Activated naive CD8-positive, alpha-beta T cell treated with anti-CD3 and anti-CD28 coated beads, Interleukin-2, amount 10 ng/mL, durations not matched to agents 7 days and 5 days (primary cell): ENCODE measurements at places on chromosomes 1 and 21. TPM values are rescaled to one million over a fixed set of nuclear protein-coding genes. Genes with fewer than 3 reads are reported as not detected.

- H3K4me3 ChIP-seq: no peak overlapping the region
- H3K27ac ChIP-seq: no peak overlapping the region
- peaks cover 30% of the 10 kb centered on the region for H3K27me3 ChIP-seq
- DNase-seq: no peak
- H3K36me3 ChIP-seq: no peaks in the 10 kb centered on the region
Observed at GRCh38 chr1:9013819-9014218, 12.4 kb downstream of the SLC2A7 start.

Gene SPTA1
- total RNA-seq: not detected

DNA sequence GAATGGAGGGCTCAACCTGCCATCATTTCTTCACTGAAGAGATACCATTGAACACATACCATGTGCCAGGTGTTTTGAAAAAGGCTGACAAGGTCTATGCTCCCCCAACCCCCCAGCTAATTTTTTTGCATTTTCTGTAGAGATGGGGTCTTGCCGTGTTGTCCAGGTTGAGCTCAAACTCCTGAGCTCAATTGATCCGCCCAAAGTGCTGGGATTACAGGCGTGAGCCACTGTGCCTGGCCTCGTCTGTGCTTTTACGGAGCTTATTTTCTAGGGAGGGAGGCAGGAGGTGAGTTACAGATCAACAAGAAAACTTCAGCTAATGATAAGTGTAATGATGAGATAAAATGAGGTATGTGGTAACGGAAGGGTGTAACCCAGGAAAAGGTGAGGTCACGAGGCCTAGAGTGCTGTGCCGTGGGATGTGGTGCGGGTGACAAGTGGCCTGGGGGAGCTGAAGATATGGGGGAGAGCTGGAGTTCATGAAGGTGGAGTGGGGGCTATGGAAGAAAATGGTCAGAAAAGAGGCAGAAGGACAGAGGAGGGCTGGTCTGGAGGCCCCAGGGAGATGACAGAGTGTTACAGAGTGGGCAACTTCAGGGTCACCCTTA, 28.2 kb downstream of the FAAH start:
- no peak overlapping the region for H3K4me3 ChIP-seq
- no peaks in the 10 kb centered on the region for H3K36me3 ChIP-seq
- H3K27ac ChIP-seq: no peak overlapping the region
- no peaks in the 10 kb centered on the region for H3K27me3 ChIP-seq
- no peak for DNase-seq
- H3K4me1 ChIP-seq: no peaks in the 10 kb centered on the region

Gene C1QTNF12
- total RNA-seq: 4.4 TPM

DNA sequence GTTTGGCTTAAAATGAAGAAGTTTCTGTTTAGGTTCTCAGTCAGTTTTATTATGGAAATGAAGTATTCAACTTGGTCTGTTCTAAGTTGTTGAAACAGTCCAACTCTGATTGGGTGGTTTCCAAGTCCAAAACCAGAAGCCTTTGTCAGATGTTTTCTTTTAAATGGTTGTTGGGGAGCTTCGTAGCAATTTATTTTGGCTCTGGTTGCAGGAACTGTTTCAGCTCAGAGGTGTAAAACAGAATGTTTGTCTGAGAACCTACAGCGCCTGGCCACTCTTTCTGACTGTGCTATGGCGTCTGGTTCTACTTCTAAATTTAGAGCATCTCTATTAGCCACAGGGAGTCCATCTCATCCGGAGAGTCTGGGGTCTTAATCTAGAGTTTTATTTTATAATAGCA, 582.6 kb upstream of the TMPRSS15 start:
- no peaks in the 10 kb centered on the region for H3K4me1 ChIP-seq
- H3K36me3 ChIP-seq: no peaks in the 10 kb centered on the region
- H3K27ac ChIP-seq: no peak overlapping the region
- H3K27me3 ChIP-seq: no peaks in the 10 kb centered on the region
- H3K4me3 ChIP-seq: no peak overlapping the region
- no peak for DNase-seq

DNA sequence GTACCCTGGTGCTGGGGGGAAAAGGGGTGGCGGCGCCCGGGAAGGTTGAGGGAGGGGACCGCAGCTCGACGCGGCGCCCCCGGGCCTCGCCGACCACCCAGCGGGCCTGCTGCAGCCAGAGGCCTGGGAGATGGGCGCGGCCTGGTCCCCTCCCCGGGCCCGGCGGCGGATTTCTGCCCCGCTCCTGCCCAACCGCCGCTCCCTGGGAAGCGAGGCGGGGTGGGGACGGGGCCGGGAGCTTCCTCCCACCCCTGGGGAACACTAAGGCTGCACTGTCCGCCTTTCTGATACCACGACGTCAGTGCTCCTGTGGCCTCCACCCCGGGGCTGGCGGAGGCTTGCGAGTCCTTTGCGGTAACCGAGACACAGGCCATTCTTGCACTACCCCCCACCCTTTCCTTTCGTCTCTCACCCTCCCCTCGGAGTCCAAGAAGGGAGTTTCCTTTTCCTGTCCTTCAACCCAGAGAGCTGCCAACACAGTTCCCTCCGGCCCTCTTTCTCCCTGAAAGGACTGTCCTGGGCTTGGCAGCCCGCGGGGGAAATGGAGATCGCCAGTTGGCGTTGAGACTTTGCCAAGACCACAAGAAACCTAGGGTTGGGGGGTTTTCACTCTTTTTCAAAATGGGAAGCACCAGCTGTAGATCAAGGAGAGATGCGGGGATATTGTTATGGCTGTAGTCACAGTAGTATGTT, 742 bp downstream of the SH3GLB1 start:
- H3K27ac ChIP-seq: peak overlapping the region; percentile 97
- peaks cover 6% of the 10 kb centered on the region for H3K36me3 ChIP-seq
- no peaks in the 10 kb centered on the region for H3K27me3 ChIP-seq
- H3K4me1 ChIP-seq: peaks cover 27% of the 10 kb centered on the region
- no peak for DNase-seq
- peak overlapping the region; percentile 96 for H3K4me3 ChIP-seq

Gene BTBD19
- total RNA-seq: 5.6 TPM

Gene WNT9A
- total RNA-seq: 0.09 TPM

DNA sequence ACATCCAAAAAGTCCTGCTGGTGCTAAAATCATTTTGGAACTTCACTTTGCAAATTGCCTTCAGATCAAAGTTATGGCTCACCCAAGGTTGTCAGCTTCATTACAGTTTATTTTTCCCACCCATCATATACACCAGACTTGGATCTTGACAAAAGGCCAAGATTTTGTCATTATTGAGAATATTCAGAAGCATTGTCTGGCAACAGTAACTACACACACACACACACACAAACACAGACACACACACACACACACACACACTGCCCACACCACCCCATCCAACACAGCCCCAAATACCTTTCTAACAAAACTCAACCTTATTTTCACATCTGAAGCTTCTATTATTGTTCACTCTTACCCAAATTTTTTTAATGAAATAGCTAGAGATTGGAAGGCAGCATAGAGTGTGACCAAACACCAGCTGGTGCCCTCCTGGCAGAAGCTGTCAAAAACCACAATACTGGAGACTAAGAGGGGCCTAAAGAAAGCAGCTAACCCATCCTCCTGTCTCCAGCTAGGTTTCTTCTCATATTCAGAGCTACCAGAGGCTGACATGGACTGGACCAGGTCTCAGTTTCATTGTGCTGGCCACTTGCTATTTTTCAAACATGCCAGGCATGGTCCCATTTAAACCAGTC, 139.1 kb upstream of the ZC3H11B start:
- no peak overlapping the region for H3K4me3 ChIP-seq
- H3K27ac ChIP-seq: no peak overlapping the region
- no peak for DNase-seq
- H3K27me3 ChIP-seq: no peaks in the 10 kb centered on the region

GRCh38 chr1:160576390-160576789, 2.9 kb downstream of the CD84 start:
- no peak for DNase-seq
- peak overlapping the region; percentile 91 for H3K4me3 ChIP-seq
- peaks cover 17% of the 10 kb centered on the region for H3K36me3 ChIP-seq
- H3K27me3 ChIP-seq: no peaks in the 10 kb centered on the region
- H3K27ac ChIP-seq: peak overlapping the region; percentile 96

- H3K27ac ChIP-seq: no peak overlapping the region
- H3K4me1 ChIP-seq: no peaks in the 10 kb centered on the region
- no peaks in the 10 kb centered on the region for H3K27me3 ChIP-seq
- no peaks in the 10 kb centered on the region for H3K36me3 ChIP-seq
- no peak overlapping the region for H3K4me3 ChIP-seq
- DNase-seq: no peak
Observed at GRCh38 chr1:192977089-192977706, 82.0 kb downstream of the UCHL5 start.

Gene FAM72B
- total RNA-seq: 24.1 TPM

DNA sequence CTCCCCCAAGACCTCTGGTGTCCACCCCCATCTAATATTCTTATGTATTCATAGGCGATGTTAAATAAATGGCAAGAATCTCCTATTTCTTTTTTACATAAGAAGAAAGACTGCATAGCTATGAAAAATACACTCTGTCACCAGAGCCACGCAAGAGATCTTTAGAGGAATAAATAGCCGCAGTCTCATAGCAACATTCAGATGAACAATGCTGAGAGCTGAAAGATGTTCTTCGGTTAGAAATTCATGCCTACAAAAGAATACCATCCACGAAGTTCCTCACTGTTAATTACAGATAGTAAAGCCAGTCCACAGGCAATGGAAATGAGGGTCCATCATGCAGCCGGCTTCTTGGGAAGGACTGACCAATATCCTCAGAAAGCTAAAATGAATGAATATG, 76.0 kb upstream of the SOD1 start:
- H3K27me3 ChIP-seq: peaks cover 12% of the 10 kb centered on the region
- H3K4me1 ChIP-seq: peaks cover 2% of the 10 kb centered on the region
- H3K27ac ChIP-seq: no peak overlapping the region
- no peaks in the 10 kb centered on the region for H3K36me3 ChIP-seq

GRCh38 chr1:163069142-163069541, at the start of gene RGS4:
TSS of gene RGS4 (plus strand) at chr1:163069361. CDS start at chr1:163069485, 124 bp downstream.
- H3K36me3 ChIP-seq: no peaks in the 10 kb centered on the region
- no peak within 1 kb of the TSS for H3K27ac ChIP-seq
- no peak within 1 kb of the TSS for H3K4me3 ChIP-seq
- no peak for DNase-seq
- H3K4me1 ChIP-seq: peaks cover 2% of the 10 kb centered on the region

Gene LRRIQ3
- 1.8 TPM for total RNA-seq

DNA sequence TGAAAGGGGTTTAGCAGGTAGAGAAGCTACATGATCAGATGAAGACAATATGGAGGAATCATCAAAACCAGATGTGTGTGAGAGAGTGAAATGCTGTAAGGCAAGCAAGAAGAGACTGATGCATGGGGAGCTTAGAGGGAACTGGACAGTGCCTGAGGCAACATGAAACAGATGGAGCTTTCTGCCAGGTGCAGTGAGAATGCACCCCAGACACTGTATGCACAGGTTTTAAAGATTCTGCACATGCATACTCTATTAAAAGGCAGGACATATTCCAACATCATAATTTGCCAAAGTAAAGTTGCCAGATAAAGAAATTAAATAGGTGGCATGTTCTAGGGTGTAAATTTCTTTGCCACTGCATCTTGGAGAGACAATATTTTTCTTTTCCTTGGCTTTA, 200.1 kb downstream of the AMY1C start:
- no peaks in the 10 kb centered on the region for H3K36me3 ChIP-seq
- no peak for DNase-seq
- H3K4me3 ChIP-seq: no peak overlapping the region
- H3K27me3 ChIP-seq: no peaks in the 10 kb centered on the region
- no peaks in the 10 kb centered on the region for H3K4me1 ChIP-seq

- H3K4me3 ChIP-seq: no peak overlapping the region
- H3K27ac ChIP-seq: no peak overlapping the region
- H3K36me3 ChIP-seq: no peaks in the 10 kb centered on the region
- DNase-seq: no peak
- H3K27me3 ChIP-seq: no peaks in the 10 kb centered on the region
- H3K4me1 ChIP-seq: no peaks in the 10 kb centered on the region
Observed at GRCh38 chr21:40714536-40714935, 132.4 kb downstream of the DSCAM start.

- H3K27ac ChIP-seq: no peak overlapping the region
- H3K4me1 ChIP-seq: peaks cover 6% of the 10 kb centered on the region
- no peak overlapping the region for H3K4me3 ChIP-seq
Observed at GRCh38 chr1:234639961-234640360, 30.0 kb upstream of the IRF2BP2 start.

DNA sequence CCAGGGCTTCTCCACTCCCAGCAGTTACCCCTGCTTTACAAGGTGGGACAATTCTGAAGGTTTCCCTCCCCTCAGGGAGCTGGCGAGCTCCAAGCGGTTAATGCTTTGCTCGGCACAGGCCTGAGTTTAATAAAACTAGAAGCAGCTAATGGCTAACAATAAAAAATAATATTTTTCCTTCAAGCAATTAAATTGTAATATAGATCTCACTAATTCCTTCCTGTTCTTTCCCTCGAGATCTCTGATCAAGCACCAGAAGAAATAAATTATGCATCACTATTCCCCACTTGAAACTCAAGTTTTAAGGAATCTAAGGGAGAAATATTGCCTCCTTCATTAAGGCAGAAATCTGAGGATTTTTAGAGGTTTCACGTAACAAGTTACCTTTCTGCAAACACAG, 42.9 kb downstream of the GLIS1 start:
- peaks cover 5% of the 10 kb centered on the region for H3K27me3 ChIP-seq
- H3K4me3 ChIP-seq: no peak overlapping the region
- H3K27ac ChIP-seq: no peak overlapping the region
- no peaks in the 10 kb centered on the region for H3K4me1 ChIP-seq
- DNase-seq: no peak
- no peaks in the 10 kb centered on the region for H3K36me3 ChIP-seq
